Activated naive CD4-positive, alpha-beta T cell treated with anti-CD3 and anti-CD28 coated beads, Interleukin-2, amount 10 ng/mL, durations not matched to agents 7 days and 5 days (primary cell): ENCODE measurements at places on chromosomes 6 and 20.

GRCh38 chr6:35474131-35474941 lies 6.1 kb downstream of the RPL10A start:
- no peak overlapping the region for H3K27ac ChIP-seq
- peaks cover 33% of the 10 kb centered on the region for H3K36me3 ChIP-seq
- no peak overlapping the region for H3K4me3 ChIP-seq
- DNase-seq: no peak
- peaks cover 30% of the 10 kb centered on the region for H3K4me1 ChIP-seq

DNA sequence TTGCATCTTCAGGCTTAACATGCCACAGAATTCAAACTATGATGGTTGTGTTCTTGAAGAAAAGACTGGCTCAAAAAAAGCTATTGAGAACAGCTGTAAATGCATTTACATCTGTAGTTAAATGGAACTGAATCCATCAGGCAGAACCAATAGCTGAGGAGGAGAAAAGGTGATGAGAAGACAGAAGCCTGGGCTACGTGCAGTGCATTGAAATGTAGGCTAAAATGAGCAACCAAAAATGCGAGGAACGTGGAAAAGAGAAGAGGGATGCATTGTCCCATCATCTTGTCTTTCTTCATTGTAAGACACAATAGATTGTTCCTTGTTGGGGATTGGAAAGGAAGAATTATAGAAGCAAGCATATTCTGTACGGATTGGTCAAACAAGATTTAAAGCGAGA lies 13.8 kb upstream of the HDDC2 start:
- no peak overlapping the region for H3K27ac ChIP-seq
- no peak for DNase-seq
- no peaks in the 10 kb centered on the region for H3K4me1 ChIP-seq
- no peak overlapping the region for H3K4me3 ChIP-seq
- H3K27me3 ChIP-seq: no peaks in the 10 kb centered on the region

DNA sequence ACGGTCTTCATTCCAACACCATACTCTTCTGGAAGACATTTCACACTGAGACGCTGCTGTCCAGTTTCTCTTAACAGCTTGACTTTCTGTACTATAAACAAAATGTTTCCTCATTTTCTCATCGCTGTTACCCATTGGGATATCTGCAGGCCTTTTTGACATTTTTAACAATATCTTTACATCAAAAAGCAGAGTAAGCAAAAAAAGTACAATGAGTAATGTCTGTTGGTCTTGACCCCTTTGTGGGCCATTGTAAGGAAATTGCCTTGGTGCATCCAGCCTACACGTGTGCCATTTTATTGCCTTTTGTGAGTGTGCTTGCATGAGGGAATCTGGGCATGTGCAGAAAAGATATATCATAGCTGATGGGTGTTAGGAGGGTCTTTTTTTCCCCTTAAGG lies 129.1 kb upstream of the MANEA start:
- DNase-seq: no peak
- no peaks in the 10 kb centered on the region for H3K4me1 ChIP-seq
- no peaks in the 10 kb centered on the region for H3K27me3 ChIP-seq
- H3K4me3 ChIP-seq: no peak overlapping the region
- no peak overlapping the region for H3K27ac ChIP-seq

- peaks cover 8% of the 10 kb centered on the region for H3K4me1 ChIP-seq
- no peaks in the 10 kb centered on the region for H3K36me3 ChIP-seq
- H3K27me3 ChIP-seq: peaks cover 10% of the 10 kb centered on the region
- DNase-seq: no peak
- no peak overlapping the region for H3K27ac ChIP-seq
Measured at GRCh38 chr20:33463332-33464101, 20.0 kb upstream of the SNTA1 start.

GRCh38 chr20:48054051-48054450 lies 268.8 kb upstream of the SULF2 start:
- no peak overlapping the region for H3K4me3 ChIP-seq
- no peaks in the 10 kb centered on the region for H3K36me3 ChIP-seq
- peaks cover 4% of the 10 kb centered on the region for H3K27me3 ChIP-seq

DNA sequence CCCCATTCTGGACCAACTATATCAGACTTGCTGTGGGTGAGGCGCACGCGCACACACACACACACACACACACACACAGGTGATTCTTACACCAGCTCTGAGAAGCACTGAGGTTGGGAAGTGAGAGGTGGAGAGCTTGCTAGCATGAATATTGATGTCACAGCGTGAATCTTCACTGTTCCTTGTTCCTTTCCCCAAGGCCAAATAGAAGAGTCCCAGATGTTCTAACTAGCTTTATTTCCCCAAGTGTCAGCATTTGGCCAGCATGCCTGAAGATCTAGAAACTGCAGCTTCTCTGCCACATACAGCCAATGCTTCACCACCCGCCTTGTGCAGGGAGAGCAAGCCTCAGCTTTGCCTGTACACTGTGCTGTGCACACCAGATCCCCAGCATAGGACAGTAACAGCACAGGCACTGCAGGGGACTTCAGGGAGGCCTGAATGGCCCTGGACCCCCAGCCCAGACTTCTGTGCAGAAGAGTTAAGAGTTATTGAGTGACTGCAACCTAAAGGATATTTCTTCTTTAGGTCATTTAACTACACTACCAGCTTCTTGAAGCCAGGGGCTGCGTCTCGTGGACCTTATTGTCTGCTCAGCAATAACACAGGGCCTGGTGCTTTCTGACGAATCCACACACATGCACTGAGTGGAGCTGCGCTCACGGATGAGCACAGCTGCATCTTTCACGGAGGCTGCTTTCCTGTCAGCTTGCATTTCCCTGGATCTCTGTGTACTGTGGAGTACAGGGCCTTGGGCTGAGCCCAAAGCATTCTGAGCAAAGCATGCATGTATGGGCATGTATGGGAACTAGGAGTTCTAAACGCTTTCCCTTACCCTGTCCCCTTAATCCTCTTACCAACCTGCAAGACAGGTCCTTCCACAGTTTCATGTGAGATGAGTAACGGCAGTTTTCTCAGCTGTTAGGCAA lies 13.9 kb upstream of the CD93 start:
- no peak overlapping the region for H3K4me3 ChIP-seq
- peaks cover 13% of the 10 kb centered on the region for H3K27me3 ChIP-seq
- H3K4me1 ChIP-seq: no peaks in the 10 kb centered on the region
- no peaks in the 10 kb centered on the region for H3K36me3 ChIP-seq

DNA sequence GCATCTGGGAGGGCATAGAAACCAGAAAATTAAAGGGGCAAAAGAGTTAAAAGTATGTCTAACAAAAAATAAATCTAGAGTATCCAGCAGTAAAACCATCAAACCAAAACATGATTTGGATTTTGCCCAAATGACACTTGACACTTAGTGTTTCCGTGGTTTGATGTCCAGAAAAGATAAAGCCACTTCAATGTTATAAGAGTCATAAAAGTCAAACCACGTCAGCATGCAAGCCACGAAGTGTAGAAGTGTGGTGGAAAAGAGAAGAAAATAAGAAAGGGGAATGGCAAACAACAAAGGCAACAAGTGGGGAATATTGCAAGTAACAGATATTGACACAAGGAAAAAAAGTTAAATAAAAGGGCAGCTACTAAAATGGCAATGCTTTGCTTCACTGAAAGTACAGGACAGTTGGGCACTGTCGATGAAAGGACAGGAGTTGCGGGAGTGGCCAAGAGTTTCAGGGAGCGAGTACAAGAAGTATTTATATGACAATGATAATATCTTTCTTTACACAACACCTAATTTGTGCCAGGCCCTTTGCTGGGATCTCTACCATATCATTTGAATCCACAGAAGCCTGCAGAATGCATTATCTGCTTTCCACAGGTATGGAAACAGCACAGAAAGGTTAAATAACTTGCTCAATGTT lies 6.3 kb upstream of the HDDC2 start:
- H3K4me1 ChIP-seq: peaks cover 13% of the 10 kb centered on the region
- peaks cover 13% of the 10 kb centered on the region for H3K27me3 ChIP-seq

GRCh38 chr6:87670707-87671106 lies 31.3 kb downstream of the AKIRIN2 start:
- no peaks in the 10 kb centered on the region for H3K27me3 ChIP-seq
- H3K36me3 ChIP-seq: peaks cover 54% of the 10 kb centered on the region
- H3K27ac ChIP-seq: peak overlapping the region; percentile 59
- H3K4me1 ChIP-seq: peaks cover 15% of the 10 kb centered on the region
- H3K4me3 ChIP-seq: no peak overlapping the region

- H3K27ac ChIP-seq: peak overlapping the region; percentile 93
- H3K36me3 ChIP-seq: peaks cover 30% of the 10 kb centered on the region
- peak overlapping the region; percentile 99 for H3K4me3 ChIP-seq
- peaks cover 58% of the 10 kb centered on the region for H3K4me1 ChIP-seq
- H3K27me3 ChIP-seq: peaks cover 2% of the 10 kb centered on the region
- no peak for DNase-seq
Measured at GRCh38 chr20:49937027-49937929, 1.1 kb downstream of the RNF114 start.

DNA sequence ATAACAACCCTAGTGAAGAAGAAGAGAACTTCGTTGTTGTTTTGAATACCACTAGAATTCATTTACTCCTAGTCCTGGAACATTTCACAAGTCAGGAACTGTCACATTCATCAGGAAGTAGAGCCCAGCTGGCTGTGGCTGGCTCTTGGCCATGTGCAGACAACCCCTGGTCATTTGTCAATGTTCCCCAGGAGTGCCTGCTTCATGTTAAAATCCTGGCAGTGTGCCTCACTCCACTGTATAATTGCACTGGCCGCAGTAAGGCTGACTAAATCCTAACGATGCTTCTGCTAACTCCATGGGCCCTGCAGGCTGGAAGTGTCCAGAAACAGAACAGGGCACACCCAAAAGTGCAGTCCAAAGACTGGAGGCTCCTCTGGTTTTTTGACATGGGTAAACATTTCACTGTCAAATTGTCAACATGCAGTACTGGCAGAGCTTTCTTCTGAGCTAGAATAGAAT lies 41.5 kb upstream of the ADGRF1 start:
- H3K27me3 ChIP-seq: peaks cover 7% of the 10 kb centered on the region
- H3K4me1 ChIP-seq: no peaks in the 10 kb centered on the region
- no peak for DNase-seq

GRCh38 chr6:134245041-134245440 lies 72.9 kb downstream of the SGK1 start:
- DNase-seq: no peak
- no peak overlapping the region for H3K4me3 ChIP-seq
- peaks cover 77% of the 10 kb centered on the region for H3K4me1 ChIP-seq
- peaks cover 25% of the 10 kb centered on the region for H3K36me3 ChIP-seq
- H3K27me3 ChIP-seq: no peaks in the 10 kb centered on the region
- H3K27ac ChIP-seq: peak overlapping the region; percentile 38
